Naive thymus-derived CD8-positive, alpha-beta T cell (primary cell): ENCODE measurements at places on chromosomes 4 and X. TPM values are rescaled to one million over a fixed set of nuclear protein-coding genes. Genes with fewer than 3 reads are reported as not detected.

The POF1B gene
- total RNA-seq: not detected

The NOX1 gene
- total RNA-seq: not detected

The KCNE5 gene
- total RNA-seq: 0.25 TPM

The SGMS2 gene
- not detected for total RNA-seq

The SYTL4 gene
- not detected for total RNA-seq

DNA sequence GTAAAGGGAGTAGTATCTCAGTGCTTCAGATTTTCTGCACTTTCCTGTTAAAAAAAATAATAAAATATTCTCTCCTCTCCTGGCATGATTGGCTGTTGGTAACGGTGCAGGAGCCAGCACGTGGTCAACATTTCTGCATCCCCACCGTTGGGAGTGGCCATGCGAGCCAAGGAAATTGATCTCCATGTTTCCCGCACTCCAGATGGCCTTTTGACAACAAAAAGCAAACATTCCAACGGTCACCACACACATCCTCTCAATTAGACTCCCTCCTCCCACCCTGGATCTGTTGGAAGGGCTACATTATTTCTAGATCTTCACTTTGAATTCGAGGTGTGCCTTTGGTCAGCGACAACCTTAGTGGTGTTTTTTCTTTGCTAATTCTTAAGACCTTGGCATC lies 45.0 kb downstream of the STK32B start:
- DNase-seq: no peak

DNA sequence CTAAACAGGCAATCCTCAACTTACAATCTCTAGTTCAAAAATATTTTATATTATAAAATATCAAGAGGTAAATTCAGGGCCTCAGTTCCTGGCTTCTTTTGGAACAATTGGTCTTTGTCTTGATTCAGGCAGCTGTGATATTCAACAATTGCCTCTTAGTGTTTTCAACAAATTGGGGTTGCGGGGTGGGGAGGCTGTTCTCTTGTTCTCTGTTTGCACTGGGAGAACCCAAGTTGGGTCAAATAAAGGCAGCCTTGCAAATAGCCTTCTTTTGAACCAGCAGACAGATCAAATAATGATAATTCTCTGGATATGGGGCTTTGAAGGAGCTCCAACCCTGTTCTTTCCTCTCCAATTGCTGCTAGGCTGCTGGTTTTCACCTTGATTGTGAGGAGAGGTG lies 142.5 kb downstream of the COL4A5 start:
- DNase-seq: no peak
